ENCODE measurements at places on chromosomes 2 and 18.

DNA sequence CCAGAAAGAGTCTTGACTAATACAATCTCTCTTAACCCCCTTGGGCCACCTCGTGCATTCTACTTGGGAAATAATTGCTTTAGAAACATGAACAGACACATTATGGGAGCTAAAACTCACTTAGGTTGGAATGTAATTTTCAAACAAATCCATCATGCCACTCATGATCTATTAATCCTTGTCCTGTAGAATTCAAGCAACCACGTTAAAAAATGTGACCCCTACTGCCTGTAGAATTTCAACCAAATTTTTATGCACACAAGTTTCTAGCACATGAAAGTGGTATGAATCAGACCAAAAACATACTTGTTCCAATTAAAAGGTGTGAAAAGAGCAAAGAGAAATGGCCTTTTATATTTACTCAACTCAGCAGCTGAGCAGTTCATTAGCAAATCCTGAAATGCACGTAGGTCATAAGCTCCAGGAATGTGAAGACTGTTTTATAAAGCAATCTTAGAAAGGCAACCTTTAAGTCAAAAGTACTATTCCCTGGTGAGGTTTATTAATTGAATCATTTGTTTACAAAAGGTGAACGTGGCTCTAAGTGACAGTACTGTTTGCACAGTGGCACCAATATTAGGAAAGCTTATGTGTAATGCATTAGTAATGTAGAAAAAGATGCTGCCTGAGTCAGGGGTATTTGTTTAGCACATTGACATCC lies 459.4 kb upstream of the UBE2E3 start:
- DNase-seq = no peak

DNA sequence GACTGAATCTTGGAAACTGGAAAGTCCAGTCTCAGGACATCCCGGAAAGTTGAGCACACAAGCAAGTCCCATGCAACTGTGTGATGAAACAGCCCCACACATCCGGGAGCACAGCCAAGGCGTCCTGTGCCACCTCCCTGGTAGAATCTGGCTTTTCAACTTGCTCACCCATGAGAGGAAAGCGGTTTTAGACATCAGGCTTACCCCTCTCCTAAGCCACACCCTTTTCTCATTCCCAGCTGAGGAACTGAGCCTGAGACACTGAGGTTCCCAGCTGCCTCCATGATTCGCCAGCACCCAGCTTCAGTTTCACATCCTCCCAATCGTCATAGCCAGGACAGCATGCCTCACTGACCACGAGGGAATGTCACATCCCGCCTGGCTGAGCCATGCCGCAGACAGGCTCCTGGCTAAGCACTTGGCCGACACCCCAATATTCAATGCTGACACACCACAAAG lies 60.3 kb downstream of the STEAP3 start:
- no peak for DNase-seq

GRCh38 chr2:106201661-106202060 lies 7.6 kb upstream of the UXS1 start:
- no peak for DNase-seq

- no peak for DNase-seq
Measured at GRCh38 chr2:172335736-172336135, 91.7 kb upstream of the ITGA6 start.

- no peak for DNase-seq
Measured at GRCh38 chr2:112790305-112790704, 6.0 kb upstream of the IL1A start.

DNA sequence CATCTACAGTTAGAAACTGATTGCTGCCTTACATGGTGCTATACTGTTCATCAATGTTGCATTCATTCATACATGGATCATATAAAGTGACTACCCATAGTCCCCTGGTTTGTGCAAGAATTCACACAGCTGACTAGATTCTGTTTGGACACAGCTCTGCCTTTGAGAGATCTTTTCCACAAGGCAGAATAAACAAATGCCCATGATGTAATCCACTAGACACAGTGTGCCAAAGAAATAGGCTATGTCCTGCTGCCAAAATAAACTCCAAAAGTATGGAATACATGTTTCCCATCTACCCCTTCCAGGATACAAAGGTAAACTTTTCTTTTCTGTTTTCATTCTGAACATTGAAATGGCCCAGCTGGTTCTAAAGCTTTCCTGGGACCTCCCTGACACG lies 269.4 kb upstream of the CHAC2 start:
- DNase-seq = no peak

DNA sequence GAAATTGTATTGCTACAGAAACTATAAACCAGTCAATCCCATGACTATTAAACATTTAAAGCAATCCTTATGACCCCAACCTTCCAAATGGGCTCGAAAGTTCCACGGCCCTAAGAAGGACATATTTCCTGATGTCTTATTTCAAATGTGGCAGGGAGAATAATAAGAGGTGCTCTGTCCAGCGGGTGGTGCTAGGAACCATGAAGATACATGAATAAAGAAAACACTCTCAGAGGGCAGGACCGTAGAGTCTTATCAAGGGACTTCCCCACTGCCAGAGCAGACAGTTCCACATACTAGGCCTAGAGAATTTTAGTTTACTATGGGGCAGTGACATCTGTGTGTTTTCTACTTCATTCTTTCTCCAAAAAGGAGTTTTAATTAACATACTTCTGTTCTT lies 187.1 kb upstream of the PIK3C3 start:
- no peak for DNase-seq

DNA sequence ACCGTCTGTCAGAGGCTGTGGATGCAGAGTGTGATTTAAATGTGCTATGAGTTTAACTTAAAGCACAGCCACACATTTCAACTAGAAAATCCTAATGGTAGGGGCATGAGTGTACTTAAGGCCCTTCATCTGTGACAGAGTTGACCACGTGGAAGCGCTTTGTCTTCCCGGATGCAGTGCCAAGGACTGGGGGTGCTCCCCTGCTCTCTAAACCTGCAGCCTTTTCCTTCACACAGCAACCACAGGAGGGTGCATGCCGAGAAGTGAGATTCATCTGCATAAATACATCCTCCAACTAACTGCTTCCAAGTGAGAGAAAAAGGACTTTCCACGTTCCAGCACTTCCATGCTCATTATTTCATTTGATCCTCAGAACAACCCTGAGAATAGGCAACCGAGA lies 149.6 kb downstream of the MYT1L start:
- no peak for DNase-seq

GRCh38 chr18:40159141-40160017 lies 1795.7 kb upstream of the PIK3C3 start:
- DNase-seq = peak; percentile 34

Measured in DMS 273 treated with DMSO at 0.1 percent for 48 hours (cell line).